Activated B cell treated with CpG ODN at 0.5 μM for 24 hours (primary cell): ENCODE measurements at places on chromosomes 2 and 18. TPM values are rescaled to one million over a fixed set of nuclear protein-coding genes. Genes with fewer than 3 reads are reported as not detected.

DNA sequence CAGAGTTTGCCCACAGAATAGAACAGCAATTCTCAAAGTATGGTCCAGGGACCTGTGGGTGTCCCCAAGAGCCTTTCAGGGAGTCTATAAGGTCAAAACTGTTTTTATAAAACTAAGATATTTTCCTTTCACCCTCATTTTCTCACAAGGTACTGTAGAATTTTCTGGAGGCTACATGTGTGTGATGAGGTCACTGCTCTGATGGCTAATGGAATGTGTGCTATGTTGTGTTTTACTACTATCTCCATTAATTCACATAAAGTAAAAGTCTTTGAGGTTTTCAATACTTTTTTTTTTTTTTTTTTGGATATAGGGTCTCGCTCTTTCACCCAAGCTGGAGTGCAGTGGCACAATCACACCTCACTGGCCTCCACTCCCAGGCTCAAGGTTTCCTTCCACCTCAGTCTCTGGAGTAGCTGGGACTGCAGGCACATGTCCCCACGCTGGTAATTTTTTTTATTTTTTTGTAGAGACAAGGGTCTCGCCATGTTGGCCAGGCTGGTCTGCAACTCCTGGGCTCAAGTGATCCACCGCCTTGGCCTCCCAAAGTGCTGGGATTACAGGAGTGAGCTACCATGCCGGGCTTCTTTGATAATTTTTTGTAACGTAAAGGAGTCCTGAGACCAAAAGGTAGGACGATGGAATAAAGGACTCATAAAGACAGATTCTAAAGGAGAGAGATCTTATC lies 1.8 kb downstream of the TRABD2A start:
- no peak overlapping the region for H3K27ac ChIP-seq
- DNase-seq = no peak
- peaks cover 4% of the 10 kb centered on the region for H3K36me3 ChIP-seq
- H3K4me1 ChIP-seq = peaks cover 37% of the 10 kb centered on the region

GRCh38 chr2:15776629-15776919 lies 163.8 kb upstream of the MYCN start:
- no peak for DNase-seq
- H3K4me3 ChIP-seq = no peak overlapping the region
- H3K27ac ChIP-seq = no peak overlapping the region
- no peaks in the 10 kb centered on the region for H3K36me3 ChIP-seq

DNA sequence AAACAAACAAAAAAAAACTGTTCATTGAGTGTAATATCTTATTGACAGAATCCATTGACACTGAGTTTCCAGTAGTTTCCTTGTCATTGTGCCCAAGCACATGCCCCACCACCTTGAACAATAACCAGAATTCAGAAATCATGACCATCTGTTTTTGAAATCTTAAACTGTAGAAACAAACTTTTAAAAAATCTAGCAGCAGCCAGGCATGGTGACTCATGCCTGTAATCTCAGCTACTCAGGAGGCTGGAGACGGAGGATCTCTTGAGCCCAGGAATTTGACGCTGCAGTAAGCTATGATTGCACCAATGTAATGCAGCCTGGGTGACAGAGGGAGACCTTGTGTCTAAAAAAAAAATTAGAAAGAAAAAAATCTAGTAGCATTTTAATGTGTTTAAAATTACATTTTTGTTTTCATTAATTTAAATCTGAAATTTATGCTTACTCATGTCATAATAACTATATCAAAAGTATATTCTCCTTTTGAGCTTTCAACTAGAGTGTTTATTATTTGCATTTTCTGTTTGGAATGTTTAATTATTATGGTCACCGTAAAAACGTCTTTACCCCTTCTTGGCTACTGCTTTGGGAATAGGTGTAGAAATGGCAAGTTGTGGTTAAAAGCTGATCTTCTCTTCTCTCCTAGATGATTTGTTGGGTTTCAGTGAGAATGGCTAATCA lies 25.2 kb upstream of the STON1 start:
- no peak overlapping the region for H3K4me3 ChIP-seq
- no peaks in the 10 kb centered on the region for H3K27me3 ChIP-seq
- DNase-seq = no peak
- H3K27ac ChIP-seq = no peak overlapping the region
- H3K4me1 ChIP-seq = peaks cover 3% of the 10 kb centered on the region
- H3K36me3 ChIP-seq = peaks cover 65% of the 10 kb centered on the region

DNA sequence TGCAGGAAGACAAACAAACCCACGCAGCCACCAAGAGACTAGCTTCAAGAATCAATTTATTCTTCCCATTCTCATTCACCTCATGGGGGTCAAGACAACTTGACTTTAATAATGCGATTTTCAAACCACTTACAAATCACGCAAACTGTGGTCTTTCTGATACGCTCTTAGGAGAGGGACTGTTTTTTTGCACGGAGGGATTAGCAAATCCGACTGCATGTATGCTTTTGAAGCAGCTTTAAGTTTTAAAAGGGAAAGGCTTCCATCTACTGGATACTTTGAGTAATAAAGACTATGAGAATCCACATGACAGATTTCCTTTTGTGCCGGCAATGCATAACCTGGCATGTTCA lies 322.9 kb upstream of the KCNJ3 start:
- no peaks in the 10 kb centered on the region for H3K27me3 ChIP-seq
- no peak overlapping the region for H3K27ac ChIP-seq
- H3K36me3 ChIP-seq = no peaks in the 10 kb centered on the region
- DNase-seq = no peak

DNA sequence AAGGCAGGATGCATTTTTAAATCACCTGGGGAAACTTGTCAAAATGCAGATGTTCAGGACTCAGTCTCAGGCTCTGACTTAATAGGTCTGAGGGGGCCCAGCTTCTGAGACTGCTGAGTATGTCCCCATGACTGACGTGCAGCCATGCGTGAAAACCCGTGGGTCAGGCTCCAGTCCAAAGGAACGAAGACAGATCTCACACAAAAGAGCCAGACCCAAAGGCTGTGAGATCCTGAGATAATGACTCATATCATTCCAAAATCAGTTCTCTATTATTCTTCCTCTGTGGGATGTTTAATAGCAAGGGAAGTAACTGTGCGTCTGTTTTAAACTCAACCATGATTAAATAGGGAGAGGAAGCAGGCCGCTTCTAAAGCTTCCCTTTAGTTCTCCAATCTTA lies 107.4 kb upstream of the ACAA2 start:
- peaks cover 19% of the 10 kb centered on the region for H3K27me3 ChIP-seq
- peaks cover 3% of the 10 kb centered on the region for H3K4me1 ChIP-seq
- no peak overlapping the region for H3K4me3 ChIP-seq
- H3K36me3 ChIP-seq = no peaks in the 10 kb centered on the region
- no peak overlapping the region for H3K27ac ChIP-seq

Gene FAM237A
- total RNA-seq = not detected in 2 replicates

Gene RAPGEF4
- 0.17 TPM in 1 of 2 replicates, not detected in the other for total RNA-seq
